Trophoblast cell (in vitro differentiated cells and primary cell): ENCODE measurements at places on chromosomes 4 and X.

DNA sequence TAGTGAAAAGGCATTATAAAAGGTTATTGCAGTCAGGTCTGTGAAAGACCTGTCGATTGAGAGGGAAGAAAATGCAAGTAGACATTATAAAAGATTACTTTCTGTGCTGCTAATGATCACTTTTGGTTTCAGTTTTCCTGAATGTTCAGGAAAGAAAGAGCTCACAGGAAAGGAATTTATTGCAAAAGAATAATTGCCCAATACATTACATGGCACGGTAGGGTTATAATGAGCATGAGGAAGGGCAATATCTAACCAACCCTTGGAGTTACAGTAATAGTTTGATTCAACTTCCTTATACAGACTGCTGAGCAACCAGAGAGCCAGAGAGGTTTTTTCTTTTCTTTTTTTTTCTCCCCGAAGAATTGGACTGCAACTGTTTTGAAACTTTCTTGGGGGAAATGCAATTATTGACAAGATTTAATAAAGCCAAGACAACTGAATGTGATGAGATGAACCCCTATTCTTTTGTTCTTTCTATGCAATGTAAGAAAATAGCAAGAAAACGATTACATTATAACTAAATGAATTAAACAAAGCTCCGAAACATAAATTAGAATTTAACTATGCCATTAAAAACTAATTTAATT, 247.0 kb downstream of the C4orf33 start:
- DNase-seq: no peak

GRCh38 chr4:151548708-151549107, 139.7 kb downstream of the FHIP1A start:
- no peak for DNase-seq

GRCh38 chrX:1440506-1440905, 12.2 kb downstream of the ASMTL start:
- DNase-seq: no peak

GRCh38 chr4:108540536-108540935, 79.8 kb upstream of the RPL34 start:
- no peak for DNase-seq

DNA sequence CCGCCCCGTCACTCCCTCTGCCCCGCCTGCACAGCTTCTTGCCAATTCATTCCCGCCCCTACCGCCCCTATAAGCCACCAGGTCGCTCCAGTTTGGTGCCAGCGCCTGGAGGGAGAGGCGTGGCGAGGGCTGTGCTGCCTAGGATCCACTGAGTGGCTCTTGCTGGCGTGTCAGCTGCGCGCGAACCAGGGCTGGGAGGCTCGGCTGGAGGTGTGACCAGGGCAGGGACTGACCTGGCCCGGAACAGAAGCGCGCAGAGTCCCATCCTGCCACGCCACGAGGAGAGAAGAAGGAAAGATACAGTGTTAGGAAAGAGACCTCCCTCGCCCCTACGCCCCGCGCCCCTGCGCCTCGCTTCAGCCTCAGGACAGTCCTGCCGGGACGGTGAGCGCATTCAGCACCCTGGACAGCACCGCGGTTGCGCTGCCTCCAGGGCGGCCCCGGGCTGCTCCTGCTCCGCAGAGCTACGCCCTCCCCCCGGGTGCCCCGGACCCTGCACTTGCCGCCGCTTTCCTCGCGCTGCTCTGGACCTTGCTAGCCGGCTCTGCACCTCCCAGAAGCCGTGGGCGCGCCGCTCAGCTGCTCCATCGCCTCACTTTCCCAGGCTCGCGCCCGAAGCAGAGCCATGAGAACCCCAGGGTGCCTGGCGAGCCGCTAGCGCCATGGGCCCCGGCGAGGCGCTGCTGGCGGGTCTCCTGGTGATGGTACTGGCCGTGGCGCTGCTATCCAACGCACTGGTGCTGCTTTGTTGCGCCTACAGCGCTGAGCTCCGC, at the start of gene GPR78:
Gene GPR78 (plus strand): TSS at position 72 of the 773 bp plus-strand sequence. CDS start 591 bp downstream, at position 663.
- DNase-seq: peak; percentile 97

GRCh38 chrX:101360390-101360789, 11.8 kb upstream of the TIMM8A start:
- DNase-seq: no peak

GRCh38 chr4:81031796-81032551, 1.5 kb downstream of the BMP3 start:
- no peak for DNase-seq

DNA sequence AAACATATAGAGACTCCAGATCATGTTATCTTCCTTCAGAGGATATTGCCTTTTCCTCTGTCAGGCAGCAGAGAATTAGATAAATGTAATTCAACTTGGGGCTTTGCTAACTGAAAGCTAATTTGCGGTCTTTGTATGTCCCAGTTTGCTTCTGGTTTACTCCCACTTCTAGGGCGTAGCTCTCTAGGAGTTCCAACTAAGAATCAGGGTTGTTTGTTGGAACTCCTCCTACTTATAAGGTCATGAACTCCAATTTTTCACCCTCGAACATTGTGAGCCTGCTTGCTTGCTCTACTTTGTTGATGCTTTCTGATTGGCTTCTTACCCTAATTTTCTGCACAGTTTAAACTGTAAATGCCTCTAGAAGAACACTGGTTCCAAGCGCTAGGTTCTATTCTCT, 66.1 kb downstream of the FMR1NB start:
- no peak for DNase-seq

- no peak for DNase-seq
These were observed at the start of gene ATOH1 for GRCh38 chr4:93828332-93828994. ATOH1 (plus strand) TSS chr4:93828753; CDS start chr4:93828927, 174 bp downstream.

DNA sequence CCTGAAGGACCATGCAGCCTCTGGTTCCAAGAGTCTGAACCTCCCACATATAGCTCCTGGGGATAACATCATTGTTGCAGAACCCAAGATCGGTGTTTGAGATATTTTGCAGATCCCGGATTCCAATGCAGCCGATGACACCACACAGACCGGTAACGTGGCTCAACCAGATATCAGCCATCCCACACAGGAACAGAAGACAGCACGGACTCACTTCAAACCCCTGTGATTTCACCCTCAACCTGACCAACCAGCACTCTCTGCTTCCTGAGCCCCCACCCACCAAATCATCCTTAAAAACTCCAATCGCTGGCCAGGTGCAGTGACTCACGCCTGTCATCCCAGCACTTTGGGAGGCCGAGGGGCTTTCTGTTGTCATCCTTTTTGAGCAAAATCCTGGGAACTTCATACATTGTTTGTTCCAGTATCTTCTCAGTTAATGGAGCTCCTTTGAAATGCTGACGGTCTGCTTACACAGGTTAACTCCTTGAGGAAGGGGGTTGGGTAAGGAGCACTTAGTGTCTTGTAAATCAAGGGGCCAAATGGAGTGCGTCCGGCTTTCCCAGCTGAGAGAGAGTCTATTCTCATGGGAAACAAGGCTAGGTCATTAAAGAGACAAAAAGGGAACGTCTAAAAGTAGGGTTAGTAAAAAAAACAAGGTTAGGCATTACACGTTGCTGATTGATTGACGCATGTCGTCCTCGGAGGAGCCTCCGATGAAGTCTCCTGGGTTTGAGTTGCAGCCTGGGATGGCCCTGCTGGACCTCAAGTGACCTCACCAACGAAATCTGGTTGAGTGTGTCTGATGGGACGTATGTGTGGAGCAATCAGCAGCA, 230.4 kb downstream of the CRLF2 start:
- peak; percentile 68 for DNase-seq

DNA sequence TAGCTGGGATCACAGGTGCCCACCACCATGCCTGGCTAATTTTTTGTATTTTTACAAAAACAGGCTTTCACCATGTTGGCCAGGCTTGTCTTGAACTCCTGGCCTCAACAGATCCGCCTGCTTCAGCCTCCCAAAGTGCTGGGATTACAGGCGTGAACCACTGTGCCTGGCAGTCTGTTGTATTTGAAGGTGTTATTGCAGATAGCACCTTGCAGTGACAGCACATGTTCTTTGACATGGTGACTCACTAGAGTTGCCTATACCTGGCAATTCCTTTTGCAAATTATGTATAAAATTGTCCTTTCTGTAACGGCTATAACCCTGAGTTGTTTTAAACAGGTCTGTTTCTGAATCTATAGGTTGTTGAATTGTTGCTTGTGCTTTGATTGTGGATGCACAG, 7.9 kb downstream of the OGT start:
- DNase-seq: no peak

DNA sequence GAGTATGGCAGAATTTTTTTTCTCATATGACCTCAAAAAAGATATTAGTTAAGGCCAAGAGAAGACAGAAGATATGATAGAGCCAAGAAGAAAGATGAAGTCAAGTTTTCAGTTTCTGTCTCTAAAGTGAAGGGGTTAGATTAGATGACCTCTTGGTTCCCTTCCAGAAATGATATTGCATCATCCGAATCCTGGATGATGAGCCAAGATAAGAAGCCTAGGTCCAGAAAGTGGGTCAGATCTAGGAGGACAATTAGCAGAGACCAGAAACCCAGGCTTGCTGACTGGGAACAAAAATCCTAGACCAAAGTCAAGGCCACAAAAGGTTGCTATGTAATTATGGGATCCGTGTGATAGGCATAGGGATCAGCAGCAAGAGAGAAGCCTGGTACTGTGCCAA, 20.2 kb downstream of the SATL1 start:
- DNase-seq: no peak

DNA sequence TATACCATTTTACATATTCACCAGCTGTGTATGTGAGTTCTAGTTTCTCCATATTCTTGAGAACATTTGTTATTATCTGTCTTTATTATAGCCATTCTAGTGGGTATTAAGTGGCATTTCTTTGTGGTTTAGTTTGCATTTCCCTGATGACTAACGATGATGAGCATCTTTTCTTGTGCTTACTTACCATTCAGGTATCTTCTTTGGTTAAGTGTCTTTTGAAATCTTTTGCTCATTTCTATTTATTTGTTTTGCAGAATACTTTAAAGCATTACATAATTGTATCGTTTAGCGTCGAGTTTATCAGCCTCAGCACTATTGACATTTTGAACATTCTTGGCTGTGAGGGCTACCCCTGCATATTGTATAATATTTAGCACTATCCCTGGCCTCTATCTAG, 85.4 kb downstream of the FRMPD4 start:
- DNase-seq: no peak
